ENCODE measurements at places on chromosomes 1 and 21.

- DNase-seq = no peak
Measured at GRCh38 chr1:191582169-191582568, 576.1 kb upstream of the RGS18 start.

DNA sequence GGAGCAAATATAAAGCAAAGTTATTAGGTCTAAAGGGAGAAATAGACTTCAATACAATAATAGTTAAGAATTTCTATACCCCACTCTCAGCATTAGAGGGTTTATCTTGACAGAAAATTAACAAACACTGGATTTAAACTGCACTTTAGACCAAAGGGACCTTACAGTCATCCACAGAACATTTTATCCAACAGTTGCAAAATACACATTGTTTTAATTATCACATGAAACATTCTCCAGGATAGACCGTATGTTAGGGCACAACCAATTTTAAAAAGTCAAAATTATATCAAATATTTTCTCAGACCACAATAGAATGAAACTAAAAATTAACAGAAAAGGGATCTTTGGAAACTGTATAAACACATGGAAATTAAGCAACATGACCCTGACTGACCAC is 384.5 kb upstream of the C1orf87 start:
- no peak for DNase-seq

DNA sequence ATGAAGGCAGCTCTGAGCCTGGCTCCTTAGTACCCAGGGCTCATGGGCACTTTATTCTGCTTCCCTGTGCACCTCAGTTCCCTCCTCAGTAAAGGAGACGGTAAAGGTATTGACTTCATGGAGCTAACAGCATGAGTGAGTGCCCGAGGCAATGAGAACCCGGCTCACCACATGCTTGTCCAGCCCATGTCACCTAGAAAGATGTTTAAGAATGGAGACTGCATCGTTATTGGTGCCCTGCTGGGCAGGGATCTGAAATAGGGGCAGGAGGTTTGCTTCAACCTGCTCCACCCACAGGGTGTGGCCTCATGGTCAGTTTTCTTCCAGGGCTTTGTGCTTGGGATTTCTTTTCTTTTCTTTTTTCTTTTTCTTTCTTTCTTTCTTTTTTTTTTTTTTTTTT is 7.0 kb upstream of the KCNE1 start:
- no peak for DNase-seq

DNA sequence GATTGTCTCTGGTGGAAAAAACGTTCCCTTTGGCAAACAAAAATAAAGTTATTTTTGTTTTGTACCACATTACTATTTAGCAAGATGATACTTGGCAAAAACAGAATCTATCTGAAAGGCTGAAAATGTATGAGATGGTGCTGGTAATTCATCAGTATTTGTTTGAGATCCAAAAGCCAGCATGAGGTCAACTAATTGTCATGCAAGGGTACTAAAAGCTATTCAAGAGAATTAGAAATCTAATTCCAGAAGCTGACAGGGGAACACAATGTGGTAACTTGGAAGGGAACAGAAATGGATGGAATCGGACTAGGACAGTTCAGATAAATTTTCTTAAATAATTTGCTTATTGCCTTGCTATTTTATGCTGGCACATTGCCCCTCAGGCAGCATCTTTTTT is 263.8 kb downstream of the KCNT2 start:
- DNase-seq = no peak

- no peak for DNase-seq
Measured at GRCh38 chr1:53142226-53142853, at the start of gene SLC1A7. Gene SLC1A7, minus strand, starts transcription at chr1:53142638. Its CDS starts 189 bp downstream, at chr1:53142449.

GRCh38 chr1:35319988-35320713 is 51.6 kb downstream of the ZMYM4 start:
- peak; percentile 9 for DNase-seq

DNA sequence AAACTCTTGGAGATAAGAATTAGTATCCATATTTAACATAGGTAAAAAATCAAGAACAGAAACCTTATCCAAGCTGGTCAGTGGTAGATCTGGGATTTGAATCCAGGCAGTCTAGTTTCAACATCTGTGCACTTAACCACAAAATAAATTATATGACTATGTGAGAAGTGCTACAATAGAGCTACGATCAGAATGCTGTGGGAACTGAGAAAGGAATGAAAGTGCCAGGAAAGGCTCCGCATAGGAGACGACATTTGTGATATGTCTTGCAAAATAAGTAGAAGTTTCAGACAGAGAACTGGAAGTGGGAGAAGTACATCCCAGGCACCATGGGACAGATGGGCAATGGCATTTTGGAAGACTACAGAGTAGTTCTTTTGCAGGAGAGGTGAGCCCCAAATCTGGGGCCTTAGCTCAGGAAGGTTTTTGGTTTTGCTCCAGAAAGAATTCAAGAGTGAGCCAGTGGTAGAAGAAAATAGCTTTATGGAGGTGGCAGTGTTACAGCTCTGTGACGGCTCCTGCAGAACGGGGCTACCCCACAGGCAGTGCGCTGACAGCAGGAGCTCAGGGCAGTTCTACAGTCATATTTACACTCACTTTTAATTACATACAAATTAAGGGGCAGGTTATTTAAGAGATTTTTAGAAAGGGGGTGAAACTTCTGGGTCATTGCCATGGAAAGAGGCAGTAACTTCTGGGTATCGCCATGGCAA is 25.5 kb upstream of the GJA5 start:
- DNase-seq = no peak

GRCh38 chr1:111733183-111733991 is 5.8 kb downstream of the INKA2 start:
- DNase-seq = peak; percentile 76

- DNase-seq = peak; percentile 33
Measured at GRCh38 chr1:94514095-94514727, 27.3 kb downstream of the F3 start.

DNA sequence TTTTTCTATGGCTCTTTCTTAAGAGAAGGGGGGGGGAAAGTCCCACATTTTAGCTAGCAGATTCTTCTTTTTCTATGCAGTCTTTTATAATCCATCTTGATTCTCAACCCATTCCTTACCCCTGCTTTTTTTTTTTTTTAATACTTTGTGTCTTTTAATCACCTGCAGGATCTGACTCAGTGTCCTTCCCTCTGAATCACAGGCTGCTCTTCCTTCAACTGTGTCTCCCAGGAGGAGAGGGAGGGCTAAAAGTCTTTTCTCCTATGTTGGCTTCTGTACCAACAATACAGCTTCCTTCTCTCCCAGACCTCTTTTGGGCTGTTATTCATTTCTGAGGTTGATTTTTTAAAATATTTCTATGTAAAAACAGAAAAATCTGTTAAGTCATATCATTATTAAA is 686.2 kb downstream of the ADGRL2 start:
- DNase-seq = no peak

DNA sequence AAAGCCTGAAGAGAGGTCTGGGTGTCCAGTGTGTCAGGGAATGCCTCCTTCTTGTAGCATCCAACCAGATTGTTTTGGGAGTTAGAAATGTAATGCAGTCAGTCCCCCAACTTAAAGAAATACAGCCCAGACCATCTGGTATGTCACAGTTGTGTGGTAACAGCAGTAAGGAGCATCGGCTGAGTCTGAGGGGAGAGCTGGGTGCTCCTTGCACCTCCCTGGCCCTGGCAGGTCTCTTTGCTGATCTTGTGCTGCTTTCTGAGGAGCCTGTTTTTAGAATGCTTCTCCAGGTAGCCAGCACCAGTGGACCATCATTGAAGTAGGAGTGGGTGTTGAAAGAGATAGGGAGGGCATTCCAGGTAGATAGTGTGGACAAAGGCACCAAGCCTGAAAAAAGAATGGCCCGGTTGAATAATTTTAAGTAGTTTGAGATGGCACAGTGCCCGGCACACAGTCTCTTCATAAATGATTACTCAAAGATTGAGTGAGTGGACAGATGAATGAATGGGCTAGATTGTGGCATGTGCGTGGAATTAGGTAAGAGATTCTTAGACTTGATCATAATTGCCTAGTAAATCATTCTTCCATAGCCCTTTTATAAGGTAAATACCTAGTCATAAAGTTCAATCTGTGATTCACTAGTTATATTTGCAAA is 46.5 kb downstream of the LAMC1 start:
- no peak for DNase-seq

GRCh38 chr1:163610486-163610885 is 288.7 kb downstream of the NUF2 start:
- DNase-seq = no peak

- peak; percentile 56 for DNase-seq
Measured at GRCh38 chr1:68293609-68294366, 61.5 kb upstream of the WLS start.
